ENCODE measurements at places on chromosomes 11 and 22. TPM values are rescaled to one million over a fixed set of nuclear protein-coding genes. Genes with fewer than 3 reads are reported as not detected.

The KIF18A gene
- total RNA-seq, result 8.5 TPM

The CHRM1 gene
- total RNA-seq, result 0.89 TPM

The DDI1 gene
- total RNA-seq, result not detected

The OR52E1 gene
- total RNA-seq, result not detected

The ACRV1 gene
- 0.79 TPM for total RNA-seq

The OR9Q2 gene
- not detected for total RNA-seq

The PPM1F gene
- total RNA-seq, result 22.6 TPM

The PAK1 gene
- total RNA-seq, result 51.9 TPM

The HSPB2 gene
- 0.50 TPM for total RNA-seq

The BRSK2 gene
- total RNA-seq, result 18.7 TPM

The IFITM1 gene
- 125 TPM for total RNA-seq

The GRIK4 gene
- total RNA-seq, result 5.2 TPM

The SYT12 gene
- 12.5 TPM for total RNA-seq

The ROBO4 gene
- 14.3 TPM for total RNA-seq

The OR51B2 gene
- 0.20 TPM for total RNA-seq

The C11orf16 gene
- not detected for total RNA-seq
